Daoy (cell line): ENCODE measurements at places on chromosomes 16 and 17. TPM values are rescaled to one million over a fixed set of nuclear protein-coding genes. Genes with fewer than 3 reads are reported as not detected.

DNA sequence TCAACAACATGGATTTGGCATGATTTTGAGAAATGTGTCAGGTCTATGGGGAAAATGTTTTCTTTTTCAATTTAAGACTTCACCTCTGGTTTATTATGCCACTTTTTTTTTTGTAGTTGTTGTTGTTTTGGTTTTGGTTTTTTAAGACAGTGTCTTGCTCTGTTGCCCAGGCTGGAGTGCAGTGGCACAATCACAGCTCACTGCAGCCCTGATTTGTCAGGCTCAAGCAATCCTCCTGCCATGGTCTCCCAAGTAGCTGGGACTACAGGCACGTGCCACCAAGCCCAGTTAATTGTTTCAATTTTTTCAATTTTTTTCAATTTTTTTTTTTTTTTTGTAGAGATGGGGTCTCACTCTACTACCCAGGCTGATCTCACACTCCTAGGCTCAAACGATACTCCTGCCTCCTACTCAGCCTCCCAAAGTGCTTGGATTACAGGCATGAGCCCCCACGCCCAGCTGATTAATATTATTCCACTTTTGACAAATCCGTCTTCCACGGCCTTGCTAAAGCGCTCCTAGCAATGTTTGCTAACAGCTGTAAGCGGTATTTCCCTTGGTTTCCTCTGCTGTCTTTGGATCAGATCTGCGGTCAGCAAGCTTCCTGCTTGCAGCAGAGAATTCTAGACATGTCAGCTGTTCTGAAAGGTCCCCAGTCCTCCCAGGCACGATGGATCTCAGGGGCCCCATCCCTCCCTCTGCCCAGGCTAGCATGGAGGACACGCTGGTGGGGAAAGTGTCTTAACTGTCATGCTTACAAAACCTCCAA is 7.0 kb upstream of the MILR1 start:
- peak; percentile 71 for DNase-seq

Gene CCDC200
- not detected in 2 replicates for total RNA-seq

DNA sequence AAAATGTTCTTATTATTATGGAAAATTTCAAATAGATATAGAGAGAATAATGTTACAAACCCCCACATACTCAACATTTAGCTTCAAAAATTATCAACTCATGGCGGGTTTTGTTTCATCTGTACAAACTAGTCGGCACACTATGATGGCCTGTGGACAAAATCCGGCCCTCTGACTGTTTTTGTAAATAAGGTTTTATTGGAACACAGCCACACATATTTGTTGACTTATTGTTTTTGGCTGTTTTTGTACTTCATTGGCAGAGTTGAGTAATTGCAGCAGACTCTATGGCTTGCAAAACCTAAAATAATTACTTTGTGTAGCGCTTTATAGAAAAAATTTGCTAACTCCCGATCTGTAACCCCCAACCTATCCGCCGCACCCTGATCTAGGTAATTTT is 41.4 kb upstream of the CLEC18A start:
- DNase-seq: no peak

DNA sequence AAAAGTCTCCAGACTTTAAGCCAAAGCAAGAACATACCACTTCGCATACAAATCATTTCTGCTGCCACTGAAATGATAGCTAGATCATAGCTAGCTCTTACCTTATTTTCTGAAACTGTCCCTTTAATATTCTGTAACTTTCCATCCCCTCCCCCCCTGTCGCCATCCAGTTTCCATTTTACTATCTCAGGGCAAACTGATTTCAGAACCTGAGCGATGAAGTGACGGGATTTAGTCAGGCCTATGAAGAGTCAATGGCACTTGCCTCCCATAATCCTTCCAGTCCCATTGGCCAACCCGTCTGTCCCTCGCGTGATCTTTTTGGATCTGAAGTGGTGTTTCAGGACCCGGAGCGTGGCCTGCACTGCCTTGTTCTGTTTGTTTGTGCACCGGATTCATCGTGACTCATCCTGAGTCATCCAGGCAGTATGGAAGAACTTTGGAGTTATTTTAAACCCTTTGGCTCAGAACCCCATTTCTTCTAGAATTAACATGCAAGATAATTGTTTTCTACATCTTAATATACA is 199.8 kb upstream of the CHMP6 start:
- DNase-seq: peak; percentile 98

- peak; percentile 36 for DNase-seq
Measured at GRCh38 chr17:48555258-48556228, 10.6 kb upstream of the HOXB2 start.

DNA sequence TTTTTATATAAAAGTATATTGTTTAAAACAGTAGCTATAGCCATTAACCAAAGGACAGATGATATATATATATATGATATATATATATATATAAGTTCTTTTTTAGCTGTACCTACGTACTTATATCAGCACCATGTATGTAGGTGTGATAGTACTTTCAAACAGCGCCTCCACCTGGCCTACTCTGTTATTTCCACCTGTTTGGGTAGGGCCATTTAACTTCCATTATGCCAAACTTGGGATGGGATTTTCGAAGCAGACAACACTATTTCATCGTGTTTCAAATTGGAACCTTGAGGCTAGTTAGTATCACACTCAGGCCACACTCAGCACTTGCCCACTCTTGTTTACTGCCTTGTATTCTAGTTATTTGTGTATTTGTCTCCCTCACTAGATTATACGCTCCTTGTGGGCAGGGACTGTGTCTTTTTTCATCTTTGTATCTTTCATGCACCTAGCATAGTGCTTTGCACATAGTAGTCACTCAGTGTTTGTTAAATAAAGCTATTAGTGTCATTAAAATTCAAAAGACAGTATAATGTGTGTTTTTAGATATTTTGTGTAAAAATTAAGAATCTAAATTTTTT is 11.8 kb upstream of the CLTC start:
- no peak for DNase-seq

- DNase-seq: no peak
Measured at GRCh38 chr16:58419241-58419990, 27.1 kb downstream of the GINS3 start.

Gene DOC2A
- total RNA-seq: 0.18 TPM in 1 of 2 replicates, not detected in the other

GRCh38 chr17:64323774-64324173 is 60.7 kb upstream of the TEX2 start:
- DNase-seq: no peak

Gene CA5A
- not detected in 2 replicates for total RNA-seq

DNA sequence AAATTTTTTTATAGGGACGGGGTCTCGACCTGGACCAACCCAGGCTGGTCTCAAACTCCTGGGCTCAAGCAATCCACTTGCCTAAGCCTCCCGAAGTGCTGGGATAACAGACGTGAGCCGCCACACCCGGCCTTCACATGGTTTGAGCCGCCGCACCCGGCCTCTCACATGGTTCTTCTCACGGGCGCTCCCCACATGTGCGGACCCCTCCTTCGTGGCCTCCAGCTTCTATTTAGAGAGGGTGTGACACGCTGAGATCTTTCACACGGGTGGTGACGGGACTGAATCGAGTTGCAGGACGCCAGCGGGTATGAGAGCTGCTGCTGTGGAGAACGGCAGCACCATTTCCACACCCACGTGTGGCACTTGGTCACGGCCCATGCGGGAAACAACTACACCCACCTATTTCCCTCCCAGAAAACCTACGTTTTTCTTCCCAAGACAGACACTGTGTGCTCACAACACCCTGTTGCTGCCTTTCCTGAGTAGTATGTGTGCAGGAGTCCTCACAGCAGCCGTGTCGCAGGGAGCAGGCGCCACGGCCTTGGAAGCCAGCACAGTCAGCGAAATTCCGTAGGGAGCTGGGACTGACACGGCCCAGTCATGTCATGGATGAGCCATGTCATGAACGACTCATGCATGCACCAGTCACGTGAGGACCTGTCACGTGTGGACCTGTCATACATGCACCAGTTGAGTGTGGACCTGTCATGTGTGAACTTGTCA is 20.1 kb upstream of the ACSF3 start:
- peak; percentile 42 for DNase-seq

Gene TLCD2
- 0.17 and 0.71 TPM in 2 replicates for total RNA-seq
